Right atrium auricular region (tissue), 2 donors: ENCODE measurements at places on chromosomes 11 and 22. TPM values are rescaled to one million over a fixed set of nuclear protein-coding genes. Genes with fewer than 3 reads are reported as not detected.

DNA sequence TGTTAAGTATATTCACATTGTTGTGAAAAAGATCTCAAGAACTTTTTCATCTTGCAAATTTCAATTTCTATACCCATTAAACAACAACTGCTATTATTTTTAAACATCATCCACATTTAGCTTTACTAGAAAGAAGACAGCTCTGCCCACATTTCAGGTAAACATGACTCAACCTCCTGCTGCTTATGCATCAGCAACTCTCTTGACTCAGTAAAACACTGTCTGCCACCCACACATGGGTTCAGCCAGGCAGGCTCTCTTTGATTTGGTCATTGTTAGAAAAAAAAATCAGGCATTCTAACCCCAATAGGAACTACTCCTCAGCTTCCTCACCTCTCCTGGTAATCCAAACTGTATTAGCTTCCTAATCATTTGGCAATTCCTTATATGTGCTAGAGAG is 5.1 kb upstream of the ENDOD1 start:
- no peaks in the 10 kb centered on the region for H3K36me3 ChIP-seq
- H3K27me3 ChIP-seq, result no peaks in the 10 kb centered on the region
- no peak overlapping the region for H3K27ac ChIP-seq
- DNase-seq, result no peak
- H3K4me1 ChIP-seq, result no peaks in the 10 kb centered on the region

PDE2A gene
- 23.1 TPM for total RNA-seq

- H3K36me3 ChIP-seq, result no peaks in the 10 kb centered on the region
- no peak for DNase-seq
- H3K4me3 ChIP-seq, result no peak overlapping the region
Measured at GRCh38 chr11:69183613-69184012, 27.9 kb downstream of the SMIM38 start.

GRCh38 chr22:29879753-29880152 is 3.2 kb upstream of the MTMR3 start:
- no peaks in the 10 kb centered on the region for H3K4me1 ChIP-seq
- H3K27ac ChIP-seq, result no peak overlapping the region
- DNase-seq, result no peak
- no peak overlapping the region for H3K4me3 ChIP-seq
- H3K27me3 ChIP-seq, result no peaks in the 10 kb centered on the region
- no peaks in the 10 kb centered on the region for H3K36me3 ChIP-seq

LINC01488 gene
- total RNA-seq, result not detected

DNA sequence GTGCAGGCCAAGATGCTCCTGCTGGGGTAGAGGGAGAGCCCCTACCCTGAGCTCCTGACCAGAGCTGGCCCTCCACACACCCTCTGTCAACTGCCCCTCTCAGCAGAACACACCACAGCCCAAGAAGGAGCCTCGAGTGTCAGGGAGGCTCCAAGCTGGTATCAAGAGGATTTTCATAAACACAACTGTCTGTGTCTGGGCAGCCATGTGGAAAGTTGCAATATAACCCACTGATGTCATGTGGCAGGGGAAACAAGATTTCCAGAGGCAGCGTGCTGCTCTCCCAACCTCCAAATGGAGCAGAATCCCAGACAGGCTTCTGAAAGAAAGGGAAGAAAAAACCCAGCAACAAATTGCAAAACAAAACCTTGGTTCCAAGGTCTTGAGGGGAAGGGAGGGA is 569.9 kb downstream of the BUD13 start:
- H3K4me3 ChIP-seq, result no peak overlapping the region
- H3K36me3 ChIP-seq, result no peaks in the 10 kb centered on the region
- H3K27ac ChIP-seq, result no peak overlapping the region
- no peaks in the 10 kb centered on the region for H3K4me1 ChIP-seq
- DNase-seq, result no peak

DNA sequence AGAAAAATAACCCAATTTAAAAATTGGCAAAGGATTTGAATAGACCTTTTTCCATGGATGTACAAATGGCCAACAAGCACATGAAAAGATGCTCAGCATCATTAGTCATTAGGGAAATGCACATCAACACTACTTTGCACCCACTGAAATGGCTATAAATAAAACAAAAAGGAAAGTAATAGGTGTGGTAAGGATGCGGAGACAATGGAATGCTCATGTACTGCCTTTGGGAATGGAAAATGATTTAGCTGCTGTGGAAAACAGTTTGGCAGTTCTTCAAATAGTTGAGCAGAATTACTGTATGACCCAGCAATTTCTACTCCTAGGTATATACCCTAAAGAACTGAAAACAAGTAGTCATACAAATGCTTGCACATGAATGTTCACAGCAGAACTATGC is 37.4 kb downstream of the LARGE2 start:
- no peak for DNase-seq
- no peak overlapping the region for H3K27ac ChIP-seq
- H3K27me3 ChIP-seq, result no peaks in the 10 kb centered on the region
- peaks cover 4% of the 10 kb centered on the region for H3K4me1 ChIP-seq
- peaks cover 13% of the 10 kb centered on the region for H3K36me3 ChIP-seq

DNA sequence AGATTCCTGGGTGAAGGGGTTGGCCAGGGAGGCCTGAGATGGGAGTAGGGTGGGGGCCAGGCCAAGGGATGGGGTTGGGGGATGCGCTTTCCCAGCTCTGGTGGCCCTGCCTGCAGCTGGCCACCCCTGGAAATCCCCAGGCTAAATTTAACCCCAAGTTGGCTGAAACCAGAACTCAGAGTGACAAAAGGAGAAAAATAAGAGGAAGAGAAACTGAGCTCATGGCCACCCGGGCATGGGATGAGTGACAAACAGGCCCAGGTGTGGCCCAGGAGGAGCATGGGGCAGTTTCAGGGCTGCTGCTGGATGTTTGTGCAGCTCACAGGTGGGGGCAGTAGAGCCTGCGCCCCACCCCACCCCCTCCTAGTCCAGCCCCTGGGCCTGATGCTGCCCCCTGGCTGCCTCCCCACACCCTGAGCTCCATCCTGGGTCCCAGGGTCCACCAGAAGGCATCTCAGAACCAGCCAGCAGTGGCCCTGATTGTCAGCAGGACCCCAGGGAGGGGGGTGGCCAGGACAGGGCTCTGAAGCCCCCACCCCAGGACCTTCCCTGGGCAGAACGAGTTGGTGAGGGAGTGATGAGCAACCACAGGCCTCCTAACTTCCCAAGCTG is 48.0 kb downstream of the IGLL5 start:
- H3K4me1 ChIP-seq, result no peaks in the 10 kb centered on the region
- H3K27me3 ChIP-seq, result no peaks in the 10 kb centered on the region
- H3K27ac ChIP-seq, result no peak overlapping the region
- no peak overlapping the region for H3K4me3 ChIP-seq

TMEM86A gene
- 2.6 TPM for total RNA-seq

GRCh38 chr11:107018902-107019493 is 722 bp upstream of the GUCY1A2 start:
- H3K27ac ChIP-seq, result peak overlapping the region; percentile 19
- H3K27me3 ChIP-seq, result no peaks in the 10 kb centered on the region
- DNase-seq, result peak; percentile 73
- no peaks in the 10 kb centered on the region for H3K36me3 ChIP-seq
- peaks cover 16% of the 10 kb centered on the region for H3K4me1 ChIP-seq
- peak overlapping the region; percentile 37 for H3K4me3 ChIP-seq
